ENCODE measurements at places on chromosomes 4 and X. TPM values are rescaled to one million over a fixed set of nuclear protein-coding genes. Genes with fewer than 3 reads are reported as not detected.

DNA sequence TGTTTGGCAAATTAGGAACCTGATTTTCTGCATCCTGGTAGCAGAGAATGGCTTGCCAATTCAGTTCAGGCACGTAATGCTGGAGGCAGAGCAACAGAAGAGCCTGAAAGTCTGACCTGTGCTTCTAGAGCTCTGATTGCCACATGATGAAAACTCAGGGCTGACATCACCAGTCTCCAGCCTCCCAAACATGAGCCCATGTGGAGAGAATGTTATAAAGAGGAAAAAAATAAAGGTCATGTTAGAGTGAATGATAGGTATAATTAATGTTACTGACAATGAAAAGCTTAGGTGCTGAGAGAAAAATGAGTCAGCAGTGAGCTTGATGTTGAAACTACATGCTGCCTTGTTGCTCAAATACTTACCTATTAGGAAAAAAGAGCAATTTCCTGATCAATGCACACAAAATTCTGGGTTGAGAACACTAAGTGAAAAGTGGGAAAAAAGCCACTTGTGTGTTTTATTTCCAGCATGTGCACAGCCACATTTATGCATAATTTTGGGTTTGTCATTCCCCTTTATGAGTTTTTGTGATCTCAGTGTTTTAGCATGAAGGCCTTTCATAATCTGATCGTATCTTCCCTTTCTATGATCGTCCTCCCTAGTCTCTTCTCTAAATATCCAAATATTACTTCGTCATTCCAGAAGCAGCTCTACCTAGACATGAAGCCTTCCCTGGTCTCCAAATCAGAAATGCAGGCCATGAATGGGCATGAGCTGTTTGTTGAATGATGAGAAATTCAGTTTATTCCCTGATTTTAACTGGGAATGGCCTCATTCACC is 113.3 kb upstream of the CPEB2 start:
- DNase-seq, result no peak

- DNase-seq, result no peak
Measured at GRCh38 chrX:2449135-2449886, 51.5 kb downstream of the DHRSX start.

GRCh38 chr4:146243141-146243882 is 29.0 kb downstream of the REELD1 start:
- DNase-seq, result no peak

- DNase-seq, result no peak
Measured at GRCh38 chr4:168867128-168867527, 142.9 kb downstream of the CBR4 start.

DNA sequence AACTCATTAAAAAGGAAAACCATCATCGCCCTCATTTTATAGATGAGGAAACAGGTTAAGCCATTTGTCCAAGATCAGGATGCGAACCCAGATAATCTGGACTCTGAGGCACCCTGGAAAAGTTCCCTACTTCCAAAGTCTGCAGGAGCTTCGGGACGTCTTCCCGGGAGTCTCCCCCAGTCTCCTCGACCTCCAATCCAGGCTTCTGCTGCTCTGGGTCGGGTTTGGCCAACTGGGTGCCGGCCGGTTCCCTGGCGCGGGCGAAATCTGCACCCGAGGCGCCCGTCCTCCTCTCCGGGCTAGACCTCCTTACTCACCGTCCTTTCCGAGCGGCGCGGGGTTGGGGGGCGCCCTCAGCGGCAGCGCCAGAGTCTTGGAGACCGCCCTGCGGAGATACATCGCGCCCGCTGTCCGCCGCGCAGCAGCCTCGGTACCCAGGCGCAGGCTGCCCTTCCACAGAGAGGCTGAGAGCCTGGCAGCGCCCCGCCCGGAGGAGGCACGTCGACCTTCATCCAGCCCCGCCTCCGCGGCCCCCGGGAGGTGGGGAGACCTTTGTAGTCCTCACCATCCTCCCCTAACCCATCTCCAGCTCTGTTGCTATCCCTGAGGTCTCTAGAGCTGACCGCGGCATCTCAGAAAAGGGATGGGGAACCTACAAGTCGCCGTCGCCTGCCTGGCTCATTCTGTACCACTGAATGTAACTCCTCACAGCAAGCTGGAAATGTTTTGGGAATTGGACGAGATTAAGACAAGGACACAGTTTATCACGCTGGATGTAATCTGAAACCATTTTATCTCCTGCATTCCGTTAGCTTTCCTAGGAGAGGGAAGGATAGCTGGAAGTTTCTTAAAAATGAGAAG is at the start of gene MGARP:
TSS of gene MGARP (minus strand) at position 466 of the 861 bp plus-strand sequence. CDS start at position 399, 67 bp downstream.
- DNase-seq, result no peak

The ABHD18 gene
- total RNA-seq, result 19.5 TPM

- no peak for DNase-seq
Measured at GRCh38 chr4:123622572-123622971, 226.0 kb downstream of the SPRY1 start.

The TCEAL8 gene
- total RNA-seq, result 202 TPM

The GDPD2 gene
- total RNA-seq, result 0.21 TPM

GRCh38 chr4:147325571-147325981 is 155.3 kb upstream of the EDNRA start:
- DNase-seq, result no peak

The PLCXD1 gene
- total RNA-seq, result 5.2 TPM

The XAGE1A gene
- not detected for total RNA-seq

All from urinary bladder (tissue), 4 donors.